ENCODE measurements at places on chromosomes 6 and 20.

GRCh38 chr20:37408302-37409193 lies 62.6 kb downstream of the SRC start:
- DNase-seq, result no peak

- DNase-seq, result peak; percentile 49
Observed at GRCh38 chr6:110875548-110876169, 1.1 kb downstream of the AMD1 start.

GRCh38 chr6:53929041-53929820 lies 134.4 kb downstream of the LRRC1 start:
- no peak for DNase-seq

GRCh38 chr6:144471986-144472385 lies 186.9 kb downstream of the UTRN start:
- no peak for DNase-seq

- DNase-seq, result no peak
Observed at GRCh38 chr6:111550953-111551352, 54.7 kb downstream of the TRAF3IP2 start.

DNA sequence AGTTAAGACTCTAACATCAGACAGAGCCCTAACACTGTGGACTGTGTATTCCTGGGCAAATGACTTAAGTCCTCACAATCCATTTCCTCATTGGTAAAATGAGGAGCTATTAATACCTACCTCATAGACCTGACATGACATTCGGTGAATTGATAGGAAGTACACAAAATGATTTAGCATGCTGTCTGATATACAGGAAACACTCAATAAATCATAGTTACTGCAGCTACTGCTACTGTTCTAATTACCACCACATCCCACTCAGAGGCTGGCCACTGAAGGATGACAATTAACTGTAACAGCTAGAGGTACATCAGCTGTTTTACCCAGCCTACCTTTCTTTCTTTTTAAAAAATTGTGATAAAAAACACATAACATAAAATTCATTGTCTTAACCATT lies 87.7 kb downstream of the PLCG1 start:
- DNase-seq, result no peak

DNA sequence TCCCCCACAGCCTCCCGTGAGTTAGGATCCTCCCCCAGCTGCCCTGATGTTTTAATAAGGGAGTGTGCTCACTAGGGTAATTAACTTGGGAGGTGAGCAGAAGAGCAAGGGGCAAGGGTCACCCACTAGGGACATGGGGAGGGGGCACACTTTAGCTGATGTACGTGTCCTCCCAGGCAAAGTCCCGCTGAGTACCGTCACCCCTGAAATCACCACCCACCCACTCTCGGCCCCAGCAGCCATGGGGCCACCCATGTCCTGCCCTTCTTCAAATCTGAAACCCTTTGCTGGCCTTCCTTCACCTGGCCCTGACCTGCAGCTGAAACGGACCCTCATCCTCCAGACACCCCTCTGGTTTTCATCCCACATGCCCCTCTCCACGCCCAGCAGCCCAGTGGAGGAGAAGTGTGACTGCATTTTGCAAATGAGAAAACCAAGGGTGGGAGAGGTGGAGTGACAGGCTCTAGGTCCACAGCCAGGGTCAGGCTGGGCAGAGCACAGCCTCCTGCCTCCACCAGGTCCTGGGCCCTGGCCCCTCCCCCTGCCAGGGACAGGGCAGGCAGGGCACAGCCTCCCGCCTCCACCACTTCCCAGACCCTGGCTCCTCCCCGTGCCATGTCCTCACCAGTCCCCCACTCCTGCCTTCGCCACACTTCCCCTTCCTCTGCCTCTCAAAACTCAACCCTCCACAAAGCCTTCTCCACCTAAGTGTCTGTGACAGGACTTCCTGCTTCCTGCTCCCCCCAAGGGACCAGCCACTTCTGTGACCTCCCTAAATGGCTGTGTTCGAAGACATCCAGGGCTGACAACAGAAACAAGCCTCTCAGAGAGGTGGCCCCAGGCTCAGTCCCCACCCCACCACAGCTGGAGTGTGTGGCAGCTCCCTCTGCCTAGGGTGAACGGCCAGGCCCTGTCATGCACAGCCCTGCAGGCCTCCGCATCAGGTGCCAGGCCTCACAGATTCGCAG lies 15.1 kb downstream of the ACSS1 start:
- no peak for DNase-seq

DNA sequence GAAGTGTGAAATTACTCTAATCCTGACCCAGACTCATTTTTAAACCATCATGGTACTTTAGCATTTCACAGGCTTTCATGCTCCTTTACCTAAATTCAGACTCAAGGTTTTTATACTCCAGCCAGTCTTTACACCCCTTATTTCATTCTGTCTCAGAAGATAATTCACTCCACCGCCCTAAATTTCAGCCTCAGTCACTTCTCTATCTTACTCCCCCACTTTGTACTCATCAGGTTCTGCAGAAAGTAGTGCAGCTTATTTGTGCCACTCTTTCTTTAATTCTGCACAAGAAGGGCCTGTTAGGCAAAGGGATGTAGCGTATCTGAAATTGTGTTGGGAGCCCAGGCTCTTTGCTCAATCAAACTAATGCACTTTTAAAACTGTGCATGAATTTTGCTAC lies 205.5 kb downstream of the ARHGAP18 start:
- no peak for DNase-seq

GRCh38 chr20:31919410-31920155 lies 32.3 kb downstream of the PDRG1 start:
- DNase-seq, result no peak

Measured in stimulated activated CD4-positive, alpha-beta T cell treated with anti-CD3 and anti-CD28 coated beads, TNF-alpha, amount 100 ng/mL, for 4 hours (primary cell).